ENCODE measurements at places on chromosomes 5 and 9.

DNA sequence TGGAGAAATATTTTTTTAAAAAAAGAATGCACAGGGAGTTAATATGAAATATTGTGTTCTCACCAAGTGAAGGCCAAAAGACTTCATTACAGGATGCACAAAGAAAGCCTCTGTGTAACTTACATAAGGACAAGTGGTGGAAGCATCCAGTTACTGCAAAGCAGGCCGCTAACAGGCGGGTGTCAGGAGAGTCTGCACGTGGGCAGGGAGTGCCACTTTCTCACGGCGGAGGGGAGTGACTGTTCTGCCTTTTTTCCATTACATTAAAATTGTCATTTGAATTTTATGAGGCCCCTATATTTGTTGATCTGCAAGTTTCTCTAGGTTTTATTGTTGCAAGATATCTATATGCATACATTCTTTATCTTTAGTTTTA, 28.1 kb upstream of the SPATA31E1 start:
- no peak for DNase-seq

GRCh38 chr5:179150011-179150410, 89.8 kb downstream of the ZNF354C start:
- no peak for DNase-seq

DNA sequence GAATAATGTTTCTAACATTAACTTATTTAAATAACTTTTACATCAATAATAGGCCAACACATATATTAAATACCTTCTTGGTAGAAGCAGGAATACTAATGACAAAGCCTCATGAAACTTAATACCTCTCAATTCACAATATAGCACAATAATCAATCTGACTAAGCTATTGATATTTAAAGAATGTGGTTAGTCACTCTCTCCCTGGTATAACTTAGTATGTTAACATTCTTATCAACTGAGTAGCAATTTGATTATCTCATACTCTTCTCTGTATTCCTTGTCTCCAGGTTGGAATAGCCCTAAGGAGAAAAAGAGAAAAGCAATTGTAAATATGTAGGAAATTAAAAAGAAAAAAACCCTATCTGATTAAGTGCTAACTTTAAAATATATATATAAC, 4.9 kb upstream of the PGGT1B start:
- DNase-seq, result no peak

DNA sequence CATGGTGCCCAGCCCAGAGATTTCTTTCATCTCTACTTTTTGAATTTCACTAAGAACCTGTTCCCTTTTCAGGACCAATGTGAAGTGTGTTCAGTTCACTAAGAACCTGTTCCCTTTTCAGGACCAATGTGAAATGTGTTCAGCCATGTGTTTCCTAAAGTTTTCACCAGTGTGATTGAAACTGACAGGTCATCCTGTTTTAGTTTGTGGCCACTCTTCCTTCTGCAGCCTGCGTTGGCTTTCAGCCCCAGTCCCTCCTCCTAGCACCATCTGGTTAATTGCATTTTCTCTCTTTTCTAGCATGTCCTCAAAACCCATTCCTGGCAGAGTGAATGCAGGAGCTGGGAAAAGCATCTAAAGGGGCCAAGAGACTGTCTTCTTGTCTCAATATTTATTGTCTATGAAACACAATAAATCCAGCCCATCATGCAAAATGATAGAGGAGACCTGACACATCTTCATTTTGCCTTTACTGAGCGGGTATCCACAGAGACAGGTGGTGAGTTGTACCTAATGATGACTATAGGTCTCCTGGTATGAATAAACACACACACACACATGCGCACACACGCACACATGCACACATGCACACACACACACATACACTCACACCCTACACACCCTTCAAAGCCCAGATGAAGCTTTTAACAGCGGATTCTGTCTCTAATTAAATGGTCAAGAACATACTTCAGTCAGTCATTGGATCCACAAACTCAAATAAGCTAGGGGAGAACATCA, 6.1 kb upstream of the PANK3 start:
- no peak for DNase-seq

DNA sequence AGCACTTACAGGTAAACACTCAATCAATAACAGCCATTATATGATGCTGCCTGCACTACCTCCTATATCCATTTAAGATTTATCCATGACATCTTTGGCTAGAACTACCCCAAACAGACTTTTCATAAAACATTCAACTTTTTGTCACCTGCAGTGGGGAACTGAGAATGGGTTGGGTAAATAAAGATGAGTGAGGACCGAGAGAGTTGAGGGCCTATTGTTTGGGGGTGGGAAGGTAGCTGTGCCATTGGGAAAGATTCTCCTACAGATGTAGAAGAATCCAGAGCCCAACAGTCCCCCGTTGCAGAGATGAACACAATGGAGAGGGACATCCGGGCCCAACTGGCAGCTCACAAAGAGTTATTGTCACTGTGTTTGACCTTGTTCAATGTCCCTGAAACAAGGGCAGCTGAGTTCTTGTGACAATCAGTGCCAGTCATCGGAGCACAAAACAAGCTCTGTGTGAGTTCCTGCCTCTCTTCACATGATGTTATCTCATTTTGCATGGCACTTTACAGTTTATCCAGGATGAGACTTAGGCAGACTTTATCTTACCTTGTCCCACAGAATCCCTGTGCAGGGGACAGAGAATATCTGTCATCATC, 11.5 kb upstream of the SLC31A2 start:
- DNase-seq, result no peak

DNA sequence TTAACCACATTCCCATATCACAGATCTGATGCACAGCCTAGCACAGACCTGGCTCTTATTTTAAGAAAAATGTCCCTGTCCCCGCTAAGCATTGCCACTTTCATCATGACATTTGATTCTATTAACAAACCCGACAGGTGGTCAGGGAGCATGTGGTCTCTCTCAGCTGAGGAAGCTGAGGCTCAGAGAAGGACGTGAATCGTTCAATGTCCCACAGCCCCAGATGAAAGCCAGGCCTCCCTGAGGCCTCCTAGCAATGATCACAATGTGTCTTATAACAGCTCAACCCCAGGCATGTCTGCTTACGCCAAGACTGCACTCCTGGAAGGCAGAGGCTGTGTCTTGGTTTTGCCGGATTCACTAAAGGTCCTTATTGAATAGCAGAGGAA, 10.4 kb upstream of the CRB2 start:
- DNase-seq, result no peak

DNA sequence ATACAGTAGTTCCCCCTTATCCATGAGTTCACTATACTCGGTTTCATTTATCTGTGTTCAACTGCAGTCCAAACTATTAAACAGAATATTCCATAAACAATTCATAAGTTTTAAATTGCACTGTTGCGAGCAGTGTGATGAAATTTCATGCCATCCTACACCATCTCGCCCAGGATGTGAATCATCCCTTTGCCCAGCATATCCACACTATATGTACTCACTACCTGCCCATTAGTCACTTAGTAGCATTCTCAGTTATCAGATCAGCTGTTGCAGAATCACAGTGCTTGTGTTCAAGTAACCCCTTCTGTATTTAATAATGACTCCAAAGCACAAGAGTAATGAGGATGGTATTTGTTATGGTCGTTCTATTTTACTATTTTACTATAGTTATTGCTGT, 51.5 kb downstream of the SHOC1 start:
- peak; percentile 48 for DNase-seq

- DNase-seq, result peak; percentile 92
These were observed 2.3 kb upstream of the SMIM33 start for GRCh38 chr5:139468421-139468931.
